Thyroid gland (tissue), 4 donors: ENCODE measurements at places on chromosomes 12 and 14. TPM values are rescaled to one million over a fixed set of nuclear protein-coding genes. Genes with fewer than 3 reads are reported as not detected.
A peak's percentile ranks its signal among the peaks of the same experiment; 100 is the strongest.

GRCh38 chr14:31190219-31190603 is 17.4 kb downstream of the HECTD1 start:
- no peak for DNase-seq
- H3K27ac ChIP-seq = no peak overlapping the region
- no peaks in the 10 kb centered on the region for H3K36me3 ChIP-seq
- H3K4me3 ChIP-seq = no peak overlapping the region

Gene NEMP1
- 5.6 TPM for total RNA-seq

DNA sequence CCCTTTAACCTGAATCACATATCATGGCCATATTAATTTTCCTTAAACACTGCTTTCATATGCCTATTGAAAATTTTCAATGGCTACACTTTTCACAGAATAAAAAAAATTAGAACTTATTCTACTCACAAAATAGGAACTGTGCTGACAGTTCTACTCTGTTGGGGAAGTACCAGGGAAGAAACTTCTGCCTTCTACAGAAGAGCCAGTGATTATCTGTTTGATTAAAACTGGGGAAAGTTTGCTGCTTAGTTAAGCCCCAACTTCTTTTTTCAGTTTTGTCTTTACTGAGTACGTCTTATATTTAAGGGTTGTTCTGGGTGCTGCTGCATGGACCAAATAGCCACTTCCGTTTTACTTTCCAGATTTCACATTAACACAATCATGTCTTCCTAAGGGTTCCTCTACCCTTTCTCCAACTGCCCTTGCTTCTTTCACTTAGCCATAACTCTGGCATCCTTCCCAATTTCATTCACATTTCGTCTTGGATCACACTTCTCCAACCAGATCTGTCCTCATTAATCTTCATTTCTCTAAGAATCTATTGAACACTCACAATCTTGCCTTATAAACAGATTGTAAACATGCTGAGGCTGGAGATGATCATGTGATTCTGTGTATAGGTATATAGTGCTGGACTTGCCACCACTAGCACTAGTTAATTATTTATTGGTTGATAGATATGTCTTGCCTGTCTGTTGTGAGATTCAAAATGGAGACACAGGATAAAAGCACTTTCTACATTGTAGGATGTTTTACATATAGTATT is 1.9 kb upstream of the SEL1L start:
- H3K4me3 ChIP-seq = no peak overlapping the region
- no peak for DNase-seq
- H3K4me1 ChIP-seq = peaks cover 11% of the 10 kb centered on the region
- no peaks in the 10 kb centered on the region for H3K27me3 ChIP-seq

- no peaks in the 10 kb centered on the region for H3K36me3 ChIP-seq
- H3K4me1 ChIP-seq = no peaks in the 10 kb centered on the region
- no peaks in the 10 kb centered on the region for H3K27me3 ChIP-seq
- DNase-seq = no peak
These were observed 162.6 kb downstream of the PELI2 start for GRCh38 chr14:56280843-56281242.

DNA sequence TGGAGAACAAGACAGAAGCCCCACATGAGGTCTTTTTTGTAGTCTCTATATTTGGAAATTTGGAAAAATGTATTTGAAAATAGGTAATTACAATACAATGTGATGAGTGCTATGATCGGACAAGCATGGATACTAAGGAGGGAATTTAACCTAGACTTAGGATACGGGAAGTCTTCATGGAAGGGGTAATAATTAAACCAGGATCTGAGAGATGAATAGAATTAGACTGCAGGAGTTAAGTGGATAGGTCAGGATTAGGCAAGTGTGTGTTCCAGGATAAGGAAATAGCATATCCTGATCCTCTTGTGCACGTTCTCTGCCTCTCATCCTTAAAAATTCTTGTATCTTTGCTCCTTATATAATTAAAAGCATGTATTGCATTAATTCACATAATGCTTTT is 223.3 kb upstream of the PRICKLE1 start:
- H3K27ac ChIP-seq = no peak overlapping the region
- H3K4me3 ChIP-seq = no peak overlapping the region
- no peak for DNase-seq
- no peaks in the 10 kb centered on the region for H3K27me3 ChIP-seq
- H3K36me3 ChIP-seq = no peaks in the 10 kb centered on the region

- no peak for DNase-seq
- no peaks in the 10 kb centered on the region for H3K4me1 ChIP-seq
- H3K36me3 ChIP-seq = no peaks in the 10 kb centered on the region
- no peak overlapping the region for H3K27ac ChIP-seq
These were observed 3.9 kb downstream of the LRRK2 start for GRCh38 chr12:40228727-40229126.

GRCh38 chr14:59398841-59399240 is 66.3 kb downstream of the GPR135 start:
- no peaks in the 10 kb centered on the region for H3K36me3 ChIP-seq
- no peak overlapping the region for H3K27ac ChIP-seq
- no peaks in the 10 kb centered on the region for H3K4me1 ChIP-seq
- no peak for DNase-seq
- H3K4me3 ChIP-seq = no peak overlapping the region

DNA sequence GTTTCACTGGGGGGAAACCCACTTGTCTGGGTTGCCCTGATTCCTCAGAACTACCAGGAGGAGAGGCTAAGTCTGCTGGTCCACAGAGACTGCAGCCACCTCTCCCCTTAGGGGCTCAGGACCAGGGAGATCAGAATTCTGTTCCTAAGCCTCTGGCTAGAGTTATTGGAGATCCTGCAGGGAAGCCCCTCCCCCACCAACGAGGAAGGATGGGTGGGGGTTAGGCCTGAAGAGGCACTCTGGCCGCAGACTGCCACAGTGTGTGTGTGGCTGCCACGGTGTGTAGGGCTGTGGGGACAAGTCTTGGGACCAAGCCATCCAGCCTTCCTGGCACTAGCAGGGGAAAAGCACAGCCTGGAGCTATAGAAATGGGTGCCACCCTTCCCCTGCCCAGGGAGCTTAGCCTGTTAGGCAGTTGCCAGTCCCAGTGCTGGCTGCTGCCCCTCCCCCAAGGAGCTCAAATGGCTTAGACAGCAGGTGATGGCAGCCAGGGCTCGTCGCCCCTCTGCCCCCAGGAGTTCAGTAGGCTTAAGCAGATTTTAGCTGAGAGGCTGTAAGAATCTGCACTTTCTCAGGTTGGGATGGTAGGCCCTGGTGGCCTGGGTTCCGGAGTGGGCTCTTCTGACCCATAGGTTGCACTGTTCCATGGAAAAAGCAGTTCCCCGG is 107.7 kb downstream of the ERGIC2 start:
- H3K27me3 ChIP-seq = no peaks in the 10 kb centered on the region
- no peak overlapping the region for H3K27ac ChIP-seq
- H3K4me3 ChIP-seq = no peak overlapping the region
- H3K4me1 ChIP-seq = no peaks in the 10 kb centered on the region

Gene ANKS1B
- 34.5 TPM for total RNA-seq

Gene GOLGA5
- 54.5 TPM for total RNA-seq

GRCh38 chr12:109729371-109729781 is 15.8 kb downstream of the FAM222A start:
- no peaks in the 10 kb centered on the region for H3K36me3 ChIP-seq
- no peaks in the 10 kb centered on the region for H3K4me1 ChIP-seq
- H3K4me3 ChIP-seq = no peak overlapping the region
- H3K27me3 ChIP-seq = no peaks in the 10 kb centered on the region
- H3K27ac ChIP-seq = no peak overlapping the region

- no peaks in the 10 kb centered on the region for H3K4me1 ChIP-seq
- H3K27me3 ChIP-seq = no peaks in the 10 kb centered on the region
- H3K4me3 ChIP-seq = no peak overlapping the region
- H3K36me3 ChIP-seq = no peaks in the 10 kb centered on the region
These were observed 11.1 kb upstream of the PIP4K2C start for GRCh38 chr12:57579677-57580465.

- H3K4me1 ChIP-seq = no peaks in the 10 kb centered on the region
- DNase-seq = peak; percentile 56
- no peak overlapping the region for H3K27ac ChIP-seq
- no peak overlapping the region for H3K4me3 ChIP-seq
These were observed 136.3 kb downstream of the AEBP2 start for GRCh38 chr12:19575337-19576243.

Gene CD4
- total RNA-seq = 4.3 TPM

GRCh38 chr12:75670216-75670615 is 158.8 kb upstream of the KRR1 start:
- no peak overlapping the region for H3K27ac ChIP-seq
- no peaks in the 10 kb centered on the region for H3K36me3 ChIP-seq
- H3K27me3 ChIP-seq = no peaks in the 10 kb centered on the region
- H3K4me3 ChIP-seq = no peak overlapping the region

GRCh38 chr14:60133487-60133886 is 31.7 kb downstream of the DHRS7 start:
- no peaks in the 10 kb centered on the region for H3K4me1 ChIP-seq
- H3K27ac ChIP-seq = no peak overlapping the region
- H3K36me3 ChIP-seq = no peaks in the 10 kb centered on the region
- DNase-seq = no peak
- H3K4me3 ChIP-seq = no peak overlapping the region

DNA sequence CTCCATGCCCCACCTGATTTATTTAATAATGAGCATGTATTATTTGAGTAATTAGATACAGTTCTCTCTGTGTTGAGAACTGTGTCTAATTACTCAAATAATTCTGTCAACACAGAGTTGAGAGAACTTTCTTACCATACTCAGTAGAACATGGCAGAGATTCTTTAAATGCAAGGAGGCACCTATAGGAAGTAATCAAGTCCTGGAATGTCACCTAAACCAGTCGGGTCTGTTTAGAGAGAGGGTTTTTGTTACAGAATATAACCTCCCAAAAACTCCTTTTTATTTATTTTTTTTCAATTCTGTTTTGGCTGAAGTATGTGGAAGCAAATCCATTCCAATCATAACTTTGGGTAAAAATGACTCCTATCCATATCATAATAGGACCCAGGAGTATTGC is 37.5 kb upstream of the CIT start:
- H3K27ac ChIP-seq = no peak overlapping the region
- no peaks in the 10 kb centered on the region for H3K27me3 ChIP-seq
- no peak for DNase-seq
- no peak overlapping the region for H3K4me3 ChIP-seq

- H3K27me3 ChIP-seq = no peaks in the 10 kb centered on the region
- H3K4me3 ChIP-seq = no peak overlapping the region
- peaks cover 16% of the 10 kb centered on the region for H3K4me1 ChIP-seq
- H3K27ac ChIP-seq = no peak overlapping the region
These were observed 23.4 kb downstream of the DUSP16 start for GRCh38 chr12:12539028-12539810.

Gene ENDOU
- total RNA-seq = 0.11 TPM

DNA sequence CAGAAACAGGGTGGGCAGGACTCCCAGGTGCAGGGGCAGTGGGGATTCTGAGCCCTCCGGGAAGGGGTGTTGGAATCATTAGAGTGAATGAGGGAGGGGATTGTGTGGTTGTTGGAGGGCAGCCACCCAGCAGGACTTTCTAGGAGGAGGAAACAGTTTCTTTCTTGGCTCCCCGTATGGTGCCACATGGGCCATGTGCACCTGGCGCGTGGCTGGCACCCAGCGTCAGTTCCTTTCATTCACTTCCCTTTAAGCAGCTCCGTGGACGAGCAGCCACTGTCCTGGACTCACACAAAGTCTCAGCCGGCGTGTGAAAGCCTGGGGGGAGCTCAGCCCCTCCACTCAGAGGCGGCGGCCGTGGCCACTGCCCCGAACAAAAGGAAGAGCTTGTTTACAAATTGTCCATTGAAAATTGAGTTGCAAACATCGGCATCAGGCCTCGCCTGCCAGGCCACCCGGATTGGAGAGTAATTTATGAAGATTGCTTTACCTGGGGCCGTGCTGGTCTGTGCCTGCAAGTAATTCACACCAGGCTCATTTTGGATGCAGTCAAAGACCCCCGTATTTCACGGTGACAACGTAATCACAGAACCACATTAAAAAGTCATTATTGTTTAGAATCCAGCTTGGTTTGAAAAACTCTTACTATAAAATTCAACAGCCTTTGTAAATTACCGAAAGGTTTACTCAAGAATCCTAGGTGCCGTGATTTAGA is 101.7 kb upstream of the C14orf180 start:
- H3K4me3 ChIP-seq = no peak overlapping the region
- no peak for DNase-seq
- H3K27me3 ChIP-seq = no peaks in the 10 kb centered on the region
- H3K4me1 ChIP-seq = no peaks in the 10 kb centered on the region
- no peak overlapping the region for H3K27ac ChIP-seq

- no peak overlapping the region for H3K4me3 ChIP-seq
- H3K4me1 ChIP-seq = peaks cover 34% of the 10 kb centered on the region
These were observed 2.7 kb downstream of the SSH1 start for GRCh38 chr12:108854451-108855283.
